PC-9 (cell line): ENCODE measurements at places on chromosomes 1 and 21.

DNA sequence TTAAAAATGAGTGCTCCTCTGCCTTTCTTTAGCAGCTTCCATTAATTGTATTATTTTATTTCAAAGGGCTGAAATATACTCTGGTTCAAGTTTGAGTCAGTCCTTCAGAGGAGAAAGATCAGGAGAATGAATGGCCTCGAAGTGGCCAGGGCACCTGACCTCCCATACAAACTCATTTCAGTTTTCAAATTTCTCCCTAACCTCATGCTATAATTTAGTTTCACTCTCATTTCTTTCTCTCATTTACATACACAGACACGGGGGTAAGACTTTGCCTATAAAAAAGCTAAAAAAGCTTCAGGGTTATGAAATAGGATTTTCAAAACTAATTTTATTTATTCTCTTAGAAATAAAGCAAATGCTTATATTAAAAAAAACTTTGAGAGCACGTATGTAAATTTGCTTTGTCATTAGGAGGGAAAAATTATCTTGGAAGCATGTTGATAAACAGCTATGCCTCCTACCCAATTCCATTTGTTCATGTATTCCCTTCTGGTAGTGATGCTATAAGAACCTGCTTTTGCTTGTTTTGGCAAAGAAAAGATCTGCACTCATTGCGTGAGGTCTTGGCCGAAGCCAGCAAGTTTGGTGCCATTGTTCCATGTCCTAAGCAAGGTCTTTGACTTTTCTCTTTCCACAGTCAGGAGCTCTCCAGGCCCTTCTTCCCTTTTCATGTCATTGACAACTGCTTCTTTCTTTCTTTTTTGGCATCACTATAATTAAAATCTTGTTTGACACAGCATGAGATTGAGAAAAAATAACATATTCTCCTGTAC is 80.4 kb upstream of the LRRC53 start:
- DNase-seq: no peak

DNA sequence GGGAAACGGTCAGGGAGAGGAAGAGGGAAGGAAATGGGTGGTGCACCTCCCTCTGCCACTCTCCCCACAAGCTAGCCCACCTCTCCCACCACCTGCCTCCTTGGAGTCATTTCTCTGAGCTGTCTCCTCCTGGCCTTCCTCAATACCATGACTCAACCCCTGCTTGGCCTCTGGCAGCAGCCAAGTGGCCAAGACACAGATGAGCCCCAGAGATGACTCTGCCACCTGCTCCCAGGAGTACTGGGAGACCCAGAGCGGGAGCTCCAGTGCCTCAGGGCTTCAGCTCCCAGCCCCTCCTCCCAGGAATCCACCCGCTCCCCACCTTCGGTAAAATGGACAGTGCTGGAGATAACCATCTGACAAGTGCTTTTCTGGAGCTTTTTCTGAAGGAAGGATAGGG is 2.6 kb downstream of the S100A16 start:
- peak; percentile 85 for DNase-seq

- no peak for DNase-seq
Observed at GRCh38 chr1:205211839-205212536, 486 bp upstream of the DSTYK start.

DNA sequence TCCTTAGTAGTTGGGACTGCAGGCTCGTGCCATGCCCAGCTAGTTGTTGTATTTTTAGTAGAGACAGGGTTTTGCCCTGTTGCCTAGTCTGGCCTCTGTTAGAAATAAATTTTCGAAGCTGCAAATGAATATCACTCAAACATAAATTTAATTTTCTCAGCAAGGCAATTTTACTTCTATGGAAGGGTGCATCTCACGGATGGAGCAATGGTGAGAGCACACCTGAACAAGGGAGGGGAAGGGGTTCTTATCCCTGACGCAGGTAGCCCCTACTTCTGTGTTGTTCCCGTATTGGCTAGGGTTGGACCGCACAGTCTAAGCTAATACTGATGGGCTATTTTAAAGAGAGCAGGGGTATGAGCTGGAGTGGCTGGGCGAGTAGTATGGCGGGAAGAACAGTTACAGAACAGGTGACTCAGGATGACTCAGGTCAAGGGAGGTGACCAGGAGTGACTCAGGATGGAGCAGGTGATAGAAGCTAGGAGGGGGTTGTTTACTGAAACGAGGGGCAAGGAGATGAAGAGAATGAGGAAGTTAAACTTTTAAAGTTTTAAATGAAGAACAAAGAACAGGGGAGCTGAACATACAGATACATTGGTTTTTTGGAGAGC is 7.5 kb downstream of the MDM4 start:
- peak; percentile 57 for DNase-seq

DNA sequence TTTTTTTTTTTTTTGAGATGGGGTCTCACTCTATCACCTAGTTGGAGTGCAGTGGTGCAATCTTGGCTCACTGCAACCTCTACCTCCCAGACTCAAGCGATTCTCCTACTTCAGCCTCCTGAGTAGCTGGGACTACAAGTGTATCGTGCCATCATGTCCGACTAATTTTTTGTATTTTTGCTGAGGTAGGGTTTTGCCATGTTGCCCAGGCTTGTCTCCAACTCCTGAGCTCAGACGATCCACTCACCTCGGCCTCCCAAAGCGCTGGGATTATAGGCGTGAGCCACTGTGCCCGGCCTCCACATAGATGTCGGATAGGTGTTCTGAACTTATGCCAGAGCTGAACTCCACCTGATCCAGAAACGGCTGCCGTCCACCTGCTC is 21.1 kb downstream of the PLEKHM2 start:
- DNase-seq: no peak

DNA sequence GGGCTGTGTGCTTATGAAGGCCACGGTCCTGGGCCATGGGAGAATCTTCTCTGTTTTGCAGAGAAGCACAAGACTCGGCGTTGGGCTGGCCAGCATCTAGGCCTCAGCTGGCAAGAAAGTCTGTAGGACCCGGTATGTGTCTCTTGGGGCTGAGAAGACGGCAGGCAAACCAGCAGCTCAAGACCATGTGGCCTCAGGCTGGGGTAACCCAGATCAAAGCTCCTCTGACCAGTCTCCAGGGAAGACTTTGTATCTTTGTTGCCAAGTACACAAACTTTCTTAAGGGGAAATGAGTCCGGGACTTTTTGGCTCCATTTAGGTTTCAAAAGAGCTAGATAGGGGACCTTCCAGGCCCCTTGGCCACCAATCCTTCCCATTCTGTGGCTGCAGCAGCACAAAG is 60.1 kb downstream of the PTP4A2 start:
- no peak for DNase-seq

- DNase-seq: no peak
Observed at GRCh38 chr1:22854688-22855565, 117.7 kb downstream of the LACTBL1 start.

DNA sequence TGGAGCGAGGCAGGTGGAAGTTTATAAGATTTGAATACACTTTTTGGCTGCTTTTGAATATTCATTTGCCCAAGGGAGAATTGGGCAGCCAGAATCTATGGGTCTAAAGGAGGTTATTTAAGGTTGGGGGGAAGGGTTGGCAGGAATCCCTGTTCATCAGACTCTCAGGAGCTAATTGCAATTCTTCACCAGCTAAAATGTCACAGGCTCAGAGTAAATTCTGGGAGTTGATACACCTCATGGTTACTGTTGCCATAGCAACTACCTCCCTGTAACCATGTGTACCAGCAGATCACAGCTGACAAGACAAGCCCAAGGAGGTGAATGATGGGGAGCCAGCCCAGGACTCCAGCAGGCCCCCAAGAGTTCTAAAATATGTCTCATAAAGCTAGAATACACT is 75.5 kb downstream of the CAMK2N1 start:
- no peak for DNase-seq

GRCh38 chr1:174942547-174943255 is 57.0 kb upstream of the CACYBP start:
- no peak for DNase-seq

GRCh38 chr1:223358826-223359225 is 5.2 kb downstream of the SUSD4 start:
- peak; percentile 72 for DNase-seq

GRCh38 chr1:203038217-203038741 is 12.0 kb downstream of the PPFIA4 start:
- DNase-seq: peak; percentile 18

GRCh38 chr1:231618609-231619256 is 7.9 kb upstream of the DISC1 start:
- DNase-seq: no peak

GRCh38 chr1:197937892-197938291 is 20.7 kb downstream of the LHX9 start:
- no peak for DNase-seq

GRCh38 chr1:63739452-63739851 is 34.4 kb upstream of the ROR1 start:
- no peak for DNase-seq

DNA sequence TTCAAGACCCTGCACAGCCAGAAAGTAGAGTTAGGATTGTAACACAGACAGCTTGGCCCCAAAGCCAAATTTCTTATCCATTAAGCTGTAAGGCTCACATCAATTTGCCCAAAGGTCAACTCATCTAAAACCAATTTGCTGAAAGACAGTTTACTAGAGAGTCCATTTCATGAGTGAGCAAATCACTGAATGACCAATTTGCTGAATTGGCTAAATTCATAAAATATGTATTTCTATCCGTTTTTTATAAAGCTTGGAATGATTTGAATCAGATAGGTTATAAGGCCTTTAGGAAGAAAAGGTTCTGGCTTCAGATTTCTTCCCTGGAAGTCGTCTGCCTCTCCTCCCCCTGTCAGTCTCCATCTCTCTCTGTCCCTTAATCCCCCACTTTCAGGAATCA is 168.1 kb downstream of the FCRL5 start:
- DNase-seq: no peak

GRCh38 chr1:35886577-35887431 is 3.8 kb downstream of the AGO1 start:
- DNase-seq: no peak

DNA sequence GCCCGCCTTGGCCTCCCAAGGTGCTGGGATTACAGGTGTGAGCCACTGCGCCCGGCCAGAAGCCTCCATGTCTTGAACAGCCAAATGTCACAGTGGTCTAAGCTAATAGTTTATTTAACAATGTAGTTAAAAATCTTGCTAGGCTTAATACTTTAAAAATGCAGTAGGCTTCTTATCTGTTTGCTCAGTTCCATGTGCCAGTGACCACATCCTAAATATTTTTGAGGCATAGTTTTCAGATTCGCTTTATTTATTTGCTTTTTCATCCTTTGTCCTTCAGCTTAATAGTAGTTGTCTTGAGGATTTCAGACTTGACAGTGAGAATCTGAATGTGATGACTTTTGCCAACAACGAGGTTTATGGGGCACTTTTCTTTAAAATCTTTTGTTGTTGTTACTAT is 59.9 kb upstream of the PRRX1 start:
- no peak for DNase-seq

DNA sequence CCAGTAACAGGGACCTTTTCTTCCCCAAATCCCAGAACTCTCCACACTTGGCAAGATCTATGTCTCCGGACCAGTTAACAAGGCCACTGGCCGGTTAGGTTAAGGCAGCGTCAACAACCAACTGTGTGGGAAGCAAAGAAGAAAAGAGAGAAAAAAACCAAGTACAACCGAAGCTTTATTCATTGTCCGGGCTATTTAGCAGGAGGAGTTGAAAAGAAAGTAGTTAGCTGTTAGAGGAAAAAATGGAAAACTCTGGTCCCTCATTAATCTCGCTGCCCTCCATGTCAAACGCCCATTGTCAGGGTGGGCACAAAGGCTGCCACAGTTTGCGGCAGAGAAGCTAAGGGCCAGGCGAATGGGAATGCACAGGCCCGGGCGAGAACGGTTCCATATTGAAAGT is 49.3 kb upstream of the GRIK3 start:
- DNase-seq: no peak

DNA sequence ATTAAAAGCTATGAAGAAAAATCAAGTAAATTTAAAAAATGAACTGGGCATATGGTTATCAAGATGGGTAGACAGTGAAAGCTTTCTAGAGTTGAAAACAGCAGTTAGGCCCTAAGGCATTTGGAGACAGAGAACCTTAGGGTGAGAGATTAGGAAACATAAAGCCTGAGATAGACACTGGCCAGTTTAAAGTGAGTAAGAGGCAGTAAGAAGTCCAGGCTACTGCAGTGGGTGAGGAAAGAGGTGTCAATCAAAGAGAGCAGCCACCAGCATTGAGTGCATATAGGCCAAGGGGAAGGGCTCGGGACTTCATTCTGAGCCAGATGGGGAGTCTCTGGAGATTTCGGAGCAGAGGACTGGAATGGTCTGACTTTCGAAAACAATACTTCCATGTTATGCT is 1360.5 kb upstream of the ADGRL4 start:
- no peak for DNase-seq

GRCh38 chr1:79040424-79041082 is 34.0 kb upstream of the ADGRL4 start:
- DNase-seq: no peak

- no peak for DNase-seq
Observed at GRCh38 chr1:160707236-160708064, 4.2 kb downstream of the CD48 start.

GRCh38 chr1:226572325-226572726 is 23.8 kb downstream of the STUM start:
- DNase-seq: no peak

DNA sequence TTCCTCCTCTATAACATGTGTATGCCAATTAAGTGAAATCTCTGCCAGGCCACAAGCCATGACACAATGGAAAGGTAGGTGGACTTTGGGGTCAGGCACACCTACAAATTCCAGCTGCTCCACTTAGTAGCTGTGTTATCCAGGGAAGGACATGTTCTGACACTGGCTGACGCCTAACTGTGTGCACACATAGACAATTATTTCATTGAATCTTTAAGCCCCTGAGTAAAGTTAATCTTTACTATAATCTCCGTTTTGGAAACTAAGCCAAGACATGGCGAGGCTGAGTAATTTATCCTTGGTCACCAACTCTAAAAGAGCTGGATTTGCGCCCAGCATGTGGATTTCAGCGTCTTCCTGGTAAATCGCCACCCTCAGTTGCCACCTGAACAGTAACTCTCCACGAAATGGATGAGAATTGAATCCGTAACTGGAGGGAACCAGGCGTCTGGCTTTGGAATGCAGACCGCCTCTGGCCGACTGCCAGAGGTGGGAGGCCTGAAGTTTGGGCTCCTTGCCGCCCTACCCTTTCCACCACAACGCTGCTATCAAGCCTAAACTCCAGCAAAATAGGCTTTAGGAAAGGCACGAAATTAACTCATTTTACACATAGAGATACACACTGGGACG is 888 bp upstream of the SNRPE start:
- peak; percentile 54 for DNase-seq

- DNase-seq: no peak
Observed at GRCh38 chr1:93537924-93538323, 90.0 kb downstream of the FNBP1L start.

- DNase-seq: no peak
Observed at GRCh38 chr1:225476100-225476511, 48.3 kb upstream of the LBR start.

GRCh38 chr1:89607156-89607555 is 25.8 kb upstream of the LRRC8C start:
- no peak for DNase-seq

GRCh38 chr1:237065903-237066302 is 23.9 kb downstream of the RYR2 start:
- no peak for DNase-seq

DNA sequence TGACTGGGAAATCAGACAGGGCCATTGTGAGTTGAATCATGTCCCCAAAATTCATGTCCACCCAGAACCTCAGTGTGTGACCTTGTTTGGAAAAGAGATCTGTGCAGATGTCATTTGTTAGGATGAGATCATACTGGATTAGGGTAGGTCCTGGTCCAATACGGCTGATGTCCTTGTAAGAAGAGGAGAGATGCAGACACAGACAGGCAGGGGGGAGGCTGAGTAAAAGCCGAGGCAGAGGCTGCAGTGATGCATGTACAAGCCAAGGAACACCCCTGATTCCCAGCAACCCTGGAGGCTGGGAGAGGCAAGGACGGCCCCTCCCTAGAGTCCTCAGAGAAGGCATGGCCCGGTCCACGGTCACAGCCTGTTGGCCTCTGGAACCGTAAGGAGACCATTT is 15.9 kb upstream of the NPPB start:
- DNase-seq: no peak
